SK-N-DZ (cell line): ENCODE measurements at places on chromosomes 16 and 17.

- DNase-seq: no peak
Measured at GRCh38 chr17:40295488-40296436, 8.1 kb downstream of the CDC6 start.

DNA sequence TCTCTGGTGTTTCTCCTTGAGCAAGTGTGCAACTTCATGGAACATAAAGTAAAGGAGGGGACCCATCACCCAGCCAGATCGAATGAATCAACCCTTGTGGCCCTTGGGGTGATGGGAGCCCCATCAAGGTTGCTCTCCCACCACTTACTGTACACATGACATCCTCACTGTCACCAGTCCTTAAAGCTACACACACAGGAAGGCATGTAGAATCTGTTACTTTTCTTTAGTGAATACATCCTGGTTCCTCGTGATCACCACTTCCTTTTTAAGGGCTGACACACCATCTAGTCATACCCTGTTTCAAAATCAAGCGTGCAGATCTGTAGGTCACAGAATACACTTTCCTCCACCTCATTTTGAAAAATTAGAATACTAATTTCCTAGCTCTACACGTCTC lies 22.6 kb upstream of the MPHOSPH6 start:
- DNase-seq: no peak

DNA sequence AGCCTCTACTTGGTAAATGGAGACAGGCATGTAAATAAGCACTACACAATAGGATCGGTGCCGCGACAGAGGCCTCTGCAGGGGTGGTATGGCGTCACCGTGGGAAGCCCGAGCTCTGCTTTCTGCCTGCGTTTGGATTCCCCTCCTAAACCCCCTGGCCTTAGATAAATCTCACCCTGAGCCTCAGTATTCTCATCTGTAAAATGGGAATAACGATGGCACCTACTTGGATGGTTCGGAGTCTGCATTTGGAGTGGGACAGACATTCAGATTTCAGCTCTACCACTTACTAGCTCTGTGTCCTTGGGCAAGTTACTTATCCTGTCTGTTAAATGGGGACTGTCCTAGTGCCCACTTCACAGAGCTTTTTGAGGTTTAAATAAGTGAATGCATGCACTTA lies 42.8 kb upstream of the TNRC6A start:
- no peak for DNase-seq

- peak; percentile 47 for DNase-seq
Measured at GRCh38 chr17:28718333-28719020, 809 bp upstream of the RAB34 start.

DNA sequence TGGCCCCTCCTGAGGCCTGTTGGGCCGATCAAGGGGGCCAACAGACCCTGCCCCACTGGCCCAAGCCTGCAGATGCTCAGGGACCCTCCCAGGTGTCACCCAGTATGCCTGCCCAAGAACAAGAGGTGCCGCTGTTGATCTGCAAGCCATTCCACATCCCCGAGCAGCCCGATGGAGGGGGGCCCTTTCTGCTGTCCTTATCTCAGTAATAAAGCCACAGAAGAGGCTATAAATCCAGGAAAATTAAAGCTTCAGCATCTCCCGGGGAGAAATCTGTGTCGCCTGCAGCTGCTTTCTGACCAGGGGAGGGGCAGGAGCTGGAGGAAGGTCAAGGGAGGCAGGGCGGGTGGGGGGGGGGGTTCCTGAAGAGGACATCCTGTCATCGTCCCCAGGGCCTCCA lies 11.7 kb upstream of the CACNA1H start:
- DNase-seq: no peak

- DNase-seq: no peak
Measured at GRCh38 chr16:58433569-58433951, 41.3 kb downstream of the GINS3 start.

- no peak for DNase-seq
Measured at GRCh38 chr17:39365872-39366271, 35.6 kb downstream of the FBXL20 start.

GRCh38 chr17:58006560-58006923 lies 504 bp downstream of the SRSF1 start:
- DNase-seq: peak; percentile 83

DNA sequence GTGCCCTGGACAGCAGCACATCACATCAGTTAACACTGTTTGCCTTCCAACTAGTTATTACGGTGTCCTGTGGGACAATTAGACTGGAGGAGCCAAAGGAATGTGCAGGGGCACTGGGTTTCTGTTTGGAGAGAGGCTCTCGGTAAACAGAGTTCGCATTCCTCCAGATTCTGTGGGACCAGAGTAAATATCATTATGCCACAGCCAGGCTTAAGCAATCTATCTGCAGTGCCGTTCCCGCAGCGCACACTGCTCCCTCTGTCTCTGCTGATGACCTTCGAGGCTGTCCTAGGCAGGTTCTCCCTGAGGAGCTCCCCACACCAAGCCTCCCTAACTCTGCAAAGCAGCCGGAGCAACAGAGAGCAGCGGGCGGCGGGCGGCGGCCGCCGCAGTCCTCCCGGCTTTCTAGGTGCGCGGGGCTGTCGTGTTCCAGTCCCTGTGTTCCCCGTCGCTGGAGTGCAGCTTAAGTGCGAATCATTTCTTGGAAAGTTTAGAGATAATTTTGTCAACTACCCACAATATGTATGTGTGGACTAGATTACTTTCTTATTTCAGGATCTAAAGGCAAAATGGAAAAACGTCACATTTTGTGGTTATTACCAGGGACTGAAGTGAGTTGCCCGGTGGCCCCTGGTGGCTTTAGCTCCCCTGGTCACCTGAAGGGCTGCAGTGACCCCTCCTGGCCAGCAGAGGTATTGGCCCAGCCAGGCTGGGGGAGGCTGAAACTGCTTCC lies 43.3 kb downstream of the PGS1 start:
- peak; percentile 56 for DNase-seq

GRCh38 chr17:41153856-41154255 lies 4.2 kb upstream of the KRTAP4-5 start:
- no peak for DNase-seq

GRCh38 chr16:50833929-50834328 lies 92.0 kb downstream of the CYLD start:
- no peak for DNase-seq

DNA sequence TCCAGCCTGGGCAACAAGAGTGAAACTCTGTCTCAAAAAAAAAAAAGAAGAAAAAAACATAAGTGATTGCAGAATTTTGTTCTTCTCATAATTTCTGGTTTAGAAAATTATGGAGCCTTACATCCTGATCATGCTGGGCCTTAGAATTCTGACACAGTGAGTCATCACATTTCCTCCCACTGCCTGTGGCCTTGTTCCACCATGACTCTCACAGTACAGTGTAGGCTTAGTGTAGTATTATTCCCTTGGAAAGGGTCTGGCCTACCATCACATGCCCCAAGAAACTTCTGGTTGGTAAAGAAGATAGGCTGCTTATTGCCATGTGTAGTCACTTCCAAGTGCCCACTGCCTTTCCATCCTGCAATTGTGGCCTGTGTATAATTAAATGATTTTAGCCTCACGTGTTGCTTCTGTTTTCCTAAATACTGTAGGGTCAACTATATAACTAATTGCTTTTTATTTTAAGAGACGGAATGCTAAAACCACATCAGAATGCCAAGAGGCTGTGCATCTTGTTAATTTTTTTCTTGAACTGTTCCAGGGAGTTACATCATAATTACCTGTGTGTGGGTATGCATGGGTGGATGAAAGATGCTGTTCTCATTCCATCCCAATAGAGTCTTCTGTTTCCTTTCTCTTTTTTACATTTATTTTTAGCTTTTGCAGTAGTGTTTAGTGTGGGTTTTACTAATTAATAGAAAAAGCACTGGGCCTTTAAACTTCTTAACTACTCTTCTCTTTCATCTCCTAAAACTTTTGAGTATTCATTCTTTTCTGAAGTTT lies 25.9 kb downstream of the OGFOD1 start:
- no peak for DNase-seq

GRCh38 chr17:47697906-47698711 lies 4.1 kb downstream of the TBKBP1 start:
- DNase-seq: no peak

- no peak for DNase-seq
Measured at GRCh38 chr17:16007439-16007838, 7.8 kb downstream of the TTC19 start.

DNA sequence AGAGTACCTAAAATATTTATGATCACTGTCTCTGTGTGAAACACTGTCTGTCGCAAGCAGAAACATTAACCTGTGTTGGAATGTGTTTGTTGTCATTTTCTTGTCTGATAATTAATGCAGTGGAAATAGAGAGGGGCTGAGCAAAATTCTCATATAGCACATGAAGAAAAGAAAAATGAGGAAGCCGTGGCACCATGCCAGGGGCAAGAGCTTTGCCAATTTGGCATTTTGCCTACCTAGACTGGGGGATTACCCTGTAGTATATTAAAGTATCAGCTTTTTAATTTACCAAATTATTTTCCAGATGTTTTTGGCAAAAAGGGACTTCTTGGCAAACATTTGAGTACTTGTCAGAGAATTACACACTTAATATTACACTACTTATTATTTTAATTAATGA lies 1326.6 kb upstream of the GOT2 start:
- DNase-seq: no peak

- peak; percentile 97 for DNase-seq
Measured at GRCh38 chr16:70438969-70439862, at the start of gene ST3GAL2. TSS of gene ST3GAL2 (minus strand) at chr16:70439100. CDS start at chr16:70398530, 40,570 bp downstream.

DNA sequence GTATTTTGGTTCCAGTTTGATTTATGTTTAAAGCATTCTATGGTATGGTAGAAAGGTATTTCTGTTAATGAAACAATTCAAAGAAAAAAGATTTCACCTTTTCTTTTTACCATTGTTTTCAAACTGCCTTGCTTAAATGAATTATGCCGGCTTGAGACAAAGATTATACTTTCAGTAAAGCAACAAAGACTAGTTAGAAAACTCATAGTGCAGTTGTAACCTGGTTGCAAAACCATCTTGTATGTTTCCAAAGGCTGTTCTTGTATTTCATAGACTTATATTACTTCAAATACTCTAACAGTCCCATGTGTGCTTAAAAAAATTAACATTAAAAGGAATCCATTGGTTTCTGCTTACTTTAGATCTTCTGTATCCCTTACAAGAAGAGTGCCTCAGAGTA lies 118.5 kb upstream of the NACA2 start:
- no peak for DNase-seq

- no peak for DNase-seq
Measured at GRCh38 chr17:13420878-13421277, 180.9 kb downstream of the HS3ST3A1 start.

DNA sequence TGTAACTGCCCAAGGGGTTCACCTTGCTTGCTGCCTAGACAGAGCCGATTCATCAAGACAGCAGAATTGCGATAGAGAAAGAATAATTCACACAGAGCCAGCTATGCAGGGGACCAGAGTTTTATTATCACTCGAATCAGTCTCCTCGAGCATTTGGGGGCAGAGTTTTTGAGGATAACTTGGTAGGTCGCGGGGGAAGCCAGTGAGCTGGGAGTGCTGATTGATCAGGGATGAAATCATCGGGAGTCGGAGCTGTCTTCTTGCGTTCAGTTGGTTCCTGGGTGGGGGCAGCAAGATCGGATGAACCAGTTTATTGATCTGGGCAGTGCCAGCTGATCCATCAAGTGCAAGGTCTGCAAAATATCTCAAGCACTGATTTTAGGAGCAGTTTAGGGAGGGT lies 9.1 kb downstream of the ITGAM start:
- no peak for DNase-seq

- no peak for DNase-seq
Measured at GRCh38 chr17:40452921-40453378, 9.7 kb downstream of the IGFBP4 start.

DNA sequence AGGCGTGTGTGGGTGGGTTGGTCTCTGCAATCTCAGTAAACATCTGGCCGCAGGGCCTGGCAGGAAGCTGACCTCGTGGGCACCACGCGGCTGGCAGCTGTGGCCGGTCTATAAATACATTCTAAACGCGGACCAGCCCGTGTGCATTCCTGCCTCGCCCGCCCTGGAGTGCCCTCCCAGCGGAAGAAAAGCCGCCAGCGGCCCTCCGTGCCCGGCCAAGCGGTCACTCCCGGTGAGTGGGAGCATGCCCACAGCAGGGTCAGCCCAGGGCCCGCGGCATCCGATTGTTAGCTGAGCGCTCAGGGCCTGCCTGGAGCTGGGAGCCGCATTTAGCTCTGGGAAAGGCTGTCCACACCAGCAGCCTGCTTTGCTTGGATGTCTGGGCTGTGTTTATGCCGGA lies 10.3 kb downstream of the ZNF469 start:
- no peak for DNase-seq

- peak; percentile 28 for DNase-seq
Measured at GRCh38 chr17:40432864-40433528, 10.3 kb upstream of the IGFBP4 start.

- no peak for DNase-seq
Measured at GRCh38 chr16:48014349-48015135, 141.3 kb downstream of the ABCC12 start.
